ENCODE measurements at places on chromosomes 5 and 9. TPM values are rescaled to one million over a fixed set of nuclear protein-coding genes. Genes with fewer than 3 reads are reported as not detected.
A peak's percentile ranks its signal among the peaks of the same experiment; 100 is the strongest.

DNA sequence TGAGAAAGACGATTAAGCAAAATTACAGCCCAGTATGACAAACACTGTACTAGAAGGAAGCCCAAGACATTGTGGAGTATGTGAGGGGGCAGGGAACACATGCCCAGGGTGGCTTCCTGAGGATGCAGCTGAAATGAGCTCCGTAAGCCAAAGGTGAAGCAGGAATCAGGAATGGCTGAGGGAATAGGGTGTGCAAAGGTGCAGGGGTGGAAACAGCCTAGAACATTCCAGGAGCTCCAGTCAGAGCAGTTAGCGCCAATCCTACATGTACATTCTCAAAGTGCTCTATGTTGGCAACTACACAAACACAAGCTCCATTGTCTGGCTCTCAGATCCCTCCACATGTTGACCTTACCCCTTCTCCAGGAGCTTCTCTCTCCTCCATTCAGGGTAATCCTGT lies 257.9 kb downstream of the MAN2A1 start:
- peak; percentile 24 for DNase-seq

GRCh38 chr5:32642276-32643002 lies 57.1 kb downstream of the SUB1 start:
- no peak for DNase-seq

GRCh38 chr9:71985297-71985911 lies 74.0 kb downstream of the C9orf85 start:
- no peak for DNase-seq

DNA sequence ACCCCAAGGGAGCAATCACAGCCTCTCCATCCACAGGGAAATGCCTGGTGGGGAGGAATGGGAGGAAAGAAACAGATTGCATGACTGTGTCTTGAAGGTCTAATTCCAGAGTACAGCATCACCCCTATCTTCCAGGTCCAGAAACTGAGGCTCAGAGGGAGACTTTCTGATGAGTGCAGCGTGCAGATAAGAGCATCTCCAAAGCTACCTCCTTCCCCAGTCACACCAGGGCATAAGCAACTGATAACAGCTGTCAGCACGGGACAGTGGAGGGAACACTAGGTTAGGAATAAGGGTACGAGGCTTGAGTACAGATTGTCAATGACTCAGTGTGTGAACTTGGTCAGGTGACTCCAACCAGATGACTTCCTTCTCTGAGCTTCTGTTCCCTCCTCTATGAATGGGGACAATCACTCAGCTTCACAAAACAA lies 126.9 kb downstream of the KCNIP1 start:
- DNase-seq = no peak

DNA sequence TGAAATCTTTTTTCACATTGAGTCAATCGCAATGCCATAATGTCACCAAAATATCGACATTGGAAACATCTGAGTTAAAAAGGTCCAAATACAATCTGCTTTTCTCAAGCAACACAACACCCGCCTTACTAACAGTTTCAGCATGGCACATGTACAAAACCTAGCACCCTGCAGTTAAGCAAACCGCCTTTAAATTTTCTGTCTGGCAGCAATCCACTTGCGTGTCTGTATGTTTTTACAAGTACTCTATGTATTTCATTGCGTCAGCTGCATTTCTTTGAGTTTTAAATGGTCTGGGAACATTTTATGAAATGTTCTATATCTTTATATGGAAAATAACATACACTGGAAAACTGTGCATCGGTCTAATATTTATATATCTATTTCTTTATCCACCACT lies 134.6 kb downstream of the DENND1A start:
- no peak for DNase-seq

DNA sequence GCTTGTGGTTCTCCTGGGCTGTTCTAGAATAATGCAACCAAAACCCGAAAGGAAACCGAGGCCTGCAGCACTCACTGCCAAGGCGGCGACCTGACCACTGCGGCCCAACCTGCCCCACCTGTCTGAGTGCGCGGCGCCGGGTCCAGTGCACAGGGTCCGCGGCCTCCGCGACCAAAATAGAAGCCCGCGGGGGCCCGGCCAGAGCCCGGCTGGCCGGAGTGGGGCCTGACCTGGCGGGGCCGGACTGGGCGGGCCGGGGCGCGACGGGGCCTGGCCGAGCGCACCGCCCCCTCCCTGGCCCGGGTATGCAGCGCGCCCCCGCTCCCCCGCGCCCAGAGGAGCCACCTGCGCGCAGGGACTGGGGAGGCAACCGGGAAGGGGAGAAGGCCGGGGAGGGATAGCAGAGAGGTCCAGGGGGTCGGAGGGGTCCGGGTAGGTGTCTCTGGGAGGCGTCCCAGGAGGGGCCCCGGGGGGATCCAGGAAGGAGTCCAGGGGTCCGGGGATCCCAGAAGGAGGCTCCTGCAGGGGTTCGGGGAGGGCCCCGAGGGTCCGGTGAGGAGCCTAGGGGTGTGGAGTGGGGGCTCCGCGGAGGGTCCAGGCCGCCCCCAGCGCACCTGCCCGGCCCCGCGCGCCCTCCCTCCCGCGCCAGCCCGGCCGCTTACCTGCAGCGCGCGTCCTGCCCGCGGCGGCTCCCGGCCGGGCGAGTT lies 503 bp downstream of the SEMA4D start:
- DNase-seq = no peak

DNA sequence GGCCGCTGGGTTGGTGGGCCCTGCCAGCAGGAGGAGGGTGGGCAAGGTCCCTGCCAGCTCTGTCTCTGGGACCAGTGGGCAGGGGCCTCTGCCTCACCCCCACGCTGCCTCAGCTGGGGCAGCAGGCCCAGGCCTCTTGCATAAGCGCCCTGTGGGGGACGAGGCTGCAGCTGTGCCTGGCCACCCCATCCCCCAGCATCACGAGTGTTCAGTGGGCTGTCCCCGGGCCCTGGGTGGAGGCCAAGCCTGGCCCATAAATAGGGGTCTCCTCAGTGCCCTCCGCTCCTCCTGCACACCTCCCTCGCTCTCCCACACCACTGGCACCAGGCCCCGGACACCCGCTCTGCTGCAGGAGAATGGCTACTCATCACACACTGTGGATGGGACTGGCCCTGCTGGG lies at the start of gene PTGDS:
Gene PTGDS, plus strand, starts transcription at position 282 of the 400 bp plus-strand sequence. Its CDS starts 75 bp downstream, at position 357.
- DNase-seq = no peak

- peak; percentile 23 for DNase-seq
Observed at GRCh38 chr9:129336601-129337331, 158.7 kb upstream of the IER5L start.

GRCh38 chr5:131671409-131671808 lies 36.4 kb upstream of the RAPGEF6 start:
- DNase-seq = no peak

DNA sequence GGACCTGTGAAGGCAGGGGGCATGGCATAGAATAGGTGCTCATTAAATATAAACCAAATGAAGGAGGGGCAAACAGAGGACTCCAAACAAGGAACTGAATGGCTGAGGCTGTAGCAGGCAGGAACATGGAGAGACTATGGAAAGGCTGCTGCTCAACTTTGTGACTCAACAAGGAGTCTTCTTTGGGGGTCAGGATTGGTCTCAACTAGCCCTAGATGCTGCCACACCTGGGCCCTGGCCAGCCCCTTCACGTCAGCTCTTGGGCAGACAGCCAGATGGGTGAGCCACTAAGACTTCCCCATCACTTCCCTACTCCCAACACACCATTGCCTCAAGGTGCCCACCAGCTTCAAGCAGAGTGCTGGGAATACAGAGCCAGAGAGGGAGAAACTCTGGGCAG lies 11.0 kb downstream of the RPP25L start:
- no peak for DNase-seq

DNA sequence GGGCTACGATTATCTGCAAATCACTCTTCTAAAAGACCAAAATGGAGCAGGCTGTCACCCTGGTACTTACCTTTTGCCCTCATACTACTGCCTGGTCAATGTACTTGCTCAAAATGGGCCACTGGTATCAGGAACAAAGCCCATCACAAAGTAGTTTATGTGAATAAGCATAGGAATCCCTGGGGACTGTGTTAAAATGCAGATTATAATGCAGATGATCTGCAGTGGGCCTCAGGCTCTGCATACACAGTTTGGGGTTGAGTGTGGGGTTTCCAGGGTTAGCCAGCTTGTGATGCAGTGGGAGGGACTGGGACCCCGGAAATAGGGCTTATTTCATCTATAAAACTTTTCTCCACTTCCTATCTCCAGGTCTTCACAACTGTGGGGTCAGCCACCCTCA lies 173.1 kb downstream of the HSD17B3 start:
- no peak for DNase-seq

DNA sequence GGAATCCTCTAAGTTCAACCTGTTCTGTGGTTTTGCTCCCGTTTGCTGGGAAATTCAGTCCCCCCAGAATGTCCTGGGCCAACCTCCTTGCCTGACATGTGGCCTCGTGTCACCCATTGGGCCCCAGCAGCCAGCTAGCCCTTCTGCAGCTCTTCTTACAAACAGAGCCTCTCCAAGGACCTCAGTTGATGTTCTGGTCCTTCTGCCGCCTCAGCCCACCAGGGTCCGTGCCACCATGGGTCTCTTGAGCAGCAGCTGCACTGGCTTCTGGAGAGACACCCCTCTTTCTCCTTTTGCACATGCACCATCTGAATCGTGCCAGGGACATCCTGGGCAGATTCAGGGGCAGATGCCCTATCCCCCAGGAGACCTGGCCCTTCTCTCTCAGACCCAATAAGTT lies 85.0 kb downstream of the LMX1B start:
- no peak for DNase-seq

- DNase-seq = no peak
Observed at GRCh38 chr5:126103868-126104267, 319.3 kb upstream of the GRAMD2B start.

GRCh38 chr5:20618340-20618739 lies 630.3 kb upstream of the CDH18 start:
- no peak for DNase-seq

DNA sequence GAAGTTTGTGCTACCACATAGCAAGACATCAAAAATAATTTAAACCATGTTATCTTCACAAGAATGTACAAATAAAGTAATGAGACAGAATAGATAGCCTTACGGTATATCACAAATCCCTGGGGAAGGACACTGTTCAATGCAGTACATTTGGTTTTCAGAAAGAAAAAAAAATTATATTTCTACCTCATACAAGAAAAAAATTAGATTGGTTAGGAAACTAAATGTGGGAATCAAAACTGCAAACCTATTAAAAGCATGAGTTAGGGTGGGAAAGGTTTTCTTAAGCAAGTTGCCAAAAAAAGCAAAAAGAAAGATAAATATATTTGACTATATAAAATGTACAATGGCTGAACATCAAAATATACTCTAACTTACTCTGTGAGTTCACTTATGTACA lies 201.9 kb upstream of the NREP start:
- no peak for DNase-seq

GRCh38 chr5:956941-957747 lies 51.5 kb upstream of the NKD2 start:
- peak; percentile 76 for DNase-seq

- DNase-seq = no peak
Observed at GRCh38 chr5:39623291-39623865, 198.6 kb upstream of the DAB2 start.

GRCh38 chr5:128328007-128328406 lies 210.0 kb downstream of the FBN2 start:
- no peak for DNase-seq

- no peak for DNase-seq
Observed at GRCh38 chr5:59446356-59446755, 447.2 kb downstream of the PDE4D start.

DNA sequence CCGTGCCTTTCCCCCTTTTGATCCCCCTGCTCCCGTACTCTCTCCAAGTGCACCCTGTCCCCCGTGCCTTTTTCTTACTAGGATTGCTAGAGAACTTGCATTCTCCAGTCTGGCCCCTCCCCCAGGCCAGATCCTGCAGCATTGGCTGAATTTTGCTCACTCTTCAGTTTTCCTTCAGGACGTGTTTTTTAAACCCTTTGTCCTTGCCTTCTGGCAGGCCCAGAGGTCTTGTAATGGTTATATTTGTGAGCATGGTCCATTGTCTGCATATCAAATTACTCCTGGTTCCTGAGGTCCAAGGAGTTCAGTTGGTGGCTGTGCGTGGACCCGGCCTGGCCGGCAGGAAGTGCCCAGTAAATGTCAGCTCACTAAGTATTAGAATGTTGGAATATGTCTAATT lies 606 bp downstream of the TBC1D13 start:
- peak; percentile 25 for DNase-seq

- peak; percentile 70 for DNase-seq
Observed at GRCh38 chr5:157366741-157367674, 93.0 kb upstream of the NIPAL4 start.

DNA sequence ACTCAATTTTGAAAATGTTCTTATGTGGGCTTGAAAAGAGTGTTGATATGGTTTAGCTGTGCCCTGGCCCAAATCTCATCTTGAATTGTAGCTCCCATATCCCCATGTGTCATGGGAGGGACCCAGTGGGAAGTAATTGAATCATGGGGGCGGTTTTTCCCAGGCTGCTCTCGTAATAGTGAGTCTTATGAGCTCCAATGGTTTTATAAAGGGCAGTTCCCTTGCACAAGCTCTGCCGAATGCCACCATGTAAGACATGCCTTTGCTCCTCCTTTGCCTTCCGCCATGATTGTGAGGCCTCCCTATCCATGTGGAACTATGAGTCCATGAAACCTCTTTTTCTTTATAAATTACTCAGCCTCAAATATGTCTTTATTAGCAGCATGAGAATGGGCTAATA lies 71.0 kb downstream of the USP20 start:
- no peak for DNase-seq

- no peak for DNase-seq
Observed at GRCh38 chr5:81850501-81851357, 99.8 kb upstream of the SSBP2 start.

- no peak for DNase-seq
Observed at GRCh38 chr5:99706160-99706559, 777.4 kb upstream of the CHD1 start.

DNA sequence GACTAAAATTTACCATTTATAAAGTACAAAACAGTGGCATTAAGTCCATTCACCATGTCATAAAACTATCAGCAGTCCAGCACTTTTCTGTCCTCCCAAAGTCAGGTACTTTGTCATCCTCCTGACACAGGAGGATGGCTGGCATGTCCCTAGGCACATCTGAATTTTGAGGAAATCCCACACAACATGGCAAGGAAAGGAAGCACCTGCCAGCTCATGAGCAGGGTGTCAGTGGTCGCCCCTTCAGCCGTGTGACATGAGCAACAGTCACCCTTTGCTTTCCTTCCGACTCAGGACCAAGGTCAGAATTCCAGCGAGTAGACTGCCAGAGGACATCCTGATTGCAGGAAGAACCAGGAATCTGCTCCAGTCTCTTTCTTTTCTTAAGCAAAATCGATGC lies 77.1 kb downstream of the PPARGC1B start:
- DNase-seq = no peak

- no peak for DNase-seq
Observed at GRCh38 chr9:118364266-118365106, 660.3 kb downstream of the TLR4 start.

- no peak for DNase-seq
Observed at GRCh38 chr5:69467442-69468225, 25.0 kb upstream of the OCLN start.

GRCh38 chr9:545480-545879 lies 296.0 kb upstream of the DMRT1 start:
- DNase-seq = no peak

GRCh38 chr9:137589441-137590122 lies 730 bp downstream of the ZMYND19 start:
- DNase-seq = peak; percentile 36

The MAMDC2 gene
- 1.1 TPM for polyA plus RNA-seq

The PCDHGA11 gene
- 8.0 TPM for polyA plus RNA-seq

The IFNA2 gene
- not detected for polyA plus RNA-seq

The OR13C3 gene
- not detected for polyA plus RNA-seq

The CCNO gene
- polyA plus RNA-seq = 0.60 TPM

The LECT2 gene
- not detected for polyA plus RNA-seq

The HK3 gene
- polyA plus RNA-seq = not detected

The SGTB gene
- 1.7 TPM for polyA plus RNA-seq

The CCL21 gene
- not detected for polyA plus RNA-seq

The NUTM2F gene
- polyA plus RNA-seq = not detected

The CCNJL gene
- 21.3 TPM for polyA plus RNA-seq

The GMCL2 gene
- not detected for polyA plus RNA-seq

Data from endothelial cell of umbilical vein (primary cell).